NCI-H1436 (cell line): ENCODE measurements at places on chromosomes 2 and 18.

DNA sequence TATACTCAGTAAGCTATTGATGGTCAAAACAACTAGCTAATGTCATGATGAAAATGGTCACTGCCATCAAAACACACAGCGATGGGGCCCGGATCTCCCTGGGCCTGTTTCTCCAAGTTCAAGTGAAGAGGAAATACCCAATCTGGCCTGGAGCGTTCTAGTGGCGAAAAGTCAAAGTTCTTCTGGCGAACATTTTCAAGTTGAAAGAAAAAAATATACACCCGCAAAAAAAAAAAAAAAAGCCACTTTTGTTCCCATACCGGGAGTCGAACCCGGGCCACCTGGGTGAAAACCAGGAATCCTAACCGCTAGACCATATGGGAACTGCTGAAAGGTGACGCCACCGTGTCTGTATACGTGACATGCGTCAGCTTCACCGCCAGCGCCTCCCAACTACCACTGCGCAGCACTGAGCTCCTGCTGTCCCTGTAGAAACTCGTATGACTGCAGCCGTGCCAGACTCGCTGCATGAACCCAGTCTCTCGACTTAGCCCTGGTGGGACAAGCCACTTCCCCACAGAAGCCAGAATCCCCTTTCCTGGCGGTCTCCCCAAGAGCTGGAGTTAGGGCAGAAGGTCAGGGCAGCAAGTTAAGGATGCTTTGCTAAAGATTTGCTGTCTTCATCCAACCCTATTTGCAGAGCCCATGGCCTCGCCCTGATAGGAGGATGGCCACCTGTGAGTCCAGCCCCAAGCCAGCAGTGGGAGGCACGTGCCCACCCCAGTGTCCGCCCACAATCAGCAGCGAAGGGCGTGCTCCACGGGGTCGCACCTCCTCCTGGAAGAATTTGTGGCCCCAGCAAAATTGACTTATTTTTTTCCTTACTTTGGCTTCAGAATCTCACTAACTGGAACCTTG, 5.6 kb upstream of the IMP4 start:
- DNase-seq = peak; percentile 27

- no peak for DNase-seq
Observed at GRCh38 chr2:105754011-105754410, 9.3 kb downstream of the NCK2 start.

DNA sequence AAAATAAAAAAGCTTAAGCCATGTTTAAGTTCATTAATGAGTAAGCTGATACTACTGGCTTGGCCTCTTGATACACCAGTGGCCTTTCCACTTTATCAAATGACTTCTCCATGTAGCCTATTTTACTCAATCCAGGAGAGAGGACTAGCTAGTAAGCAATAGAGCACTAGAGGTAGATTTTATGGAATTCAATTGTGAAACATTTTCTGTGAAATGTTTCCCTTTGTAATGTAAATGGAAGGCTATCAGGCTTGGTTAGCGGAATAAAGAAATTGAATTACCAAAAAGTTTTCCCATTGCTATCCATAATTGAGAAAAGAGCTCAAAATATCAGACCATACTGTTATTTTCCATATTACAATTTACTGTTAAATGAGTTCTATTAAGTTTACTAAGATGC, 515.4 kb upstream of the CDH2 start:
- no peak for DNase-seq

- DNase-seq = no peak
Observed at GRCh38 chr18:71625556-71626090, 918.5 kb downstream of the CBLN2 start.

DNA sequence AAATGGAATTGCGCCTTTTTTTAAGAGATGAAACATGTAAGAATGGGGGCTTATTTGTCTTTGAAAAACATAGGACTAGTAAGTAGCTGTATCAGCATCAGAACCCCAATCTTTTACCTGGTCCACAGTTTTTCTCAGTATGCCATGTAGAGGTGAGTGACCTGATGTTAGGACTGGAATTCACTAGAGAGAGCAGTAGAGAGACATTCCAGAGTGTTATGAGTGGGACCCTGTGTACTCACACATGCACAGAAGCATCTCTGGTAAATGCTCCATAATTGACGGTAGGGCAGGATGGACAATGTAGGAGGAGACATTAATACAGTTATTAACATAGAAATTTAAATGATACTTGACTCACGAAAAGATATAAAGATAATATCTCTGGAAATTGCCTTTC, 1.4 kb upstream of the GALNT13 start:
- peak; percentile 30 for DNase-seq

DNA sequence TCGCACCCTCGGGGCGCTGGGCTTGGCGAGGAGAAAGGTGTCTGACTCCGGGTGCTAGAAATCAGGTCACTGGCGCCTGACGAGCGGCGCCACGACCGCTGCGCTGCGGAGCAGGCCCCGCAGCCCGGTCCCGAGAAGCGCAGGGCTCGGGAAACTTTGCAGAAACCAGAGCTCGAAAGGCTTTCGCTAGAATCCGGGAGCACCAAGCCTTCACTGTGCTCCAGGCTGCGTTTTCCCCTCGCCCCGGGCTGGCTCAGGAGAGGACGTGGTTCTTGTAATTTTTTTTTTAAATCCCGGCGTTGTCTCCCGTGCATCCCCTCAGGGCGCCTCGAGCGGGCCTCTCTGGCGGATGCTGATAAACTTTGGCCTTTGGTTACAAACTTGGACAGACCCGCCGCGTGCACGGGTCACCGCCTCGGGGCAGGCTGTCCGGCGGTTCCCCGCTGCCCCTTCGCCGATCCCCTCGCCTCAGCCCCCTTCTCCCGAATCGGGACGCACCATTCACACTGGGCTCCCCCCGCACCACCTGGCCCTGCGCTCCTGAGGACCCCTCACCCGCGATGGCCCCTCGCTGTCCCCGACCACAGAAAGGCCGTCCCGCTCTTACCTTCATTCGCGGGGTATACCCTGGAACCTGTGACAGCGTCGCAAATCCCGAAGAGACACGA, 419 bp downstream of the EPHA4 start:
- DNase-seq = peak; percentile 4

- no peak for DNase-seq
Observed at GRCh38 chr2:145861940-145862339, 1342.0 kb upstream of the ZEB2 start.

- no peak for DNase-seq
Observed at GRCh38 chr2:132774189-132774588, 104.2 kb upstream of the LYPD1 start.

- no peak for DNase-seq
Observed at GRCh38 chr2:68009526-68009925, 53.3 kb downstream of the C1D start.

DNA sequence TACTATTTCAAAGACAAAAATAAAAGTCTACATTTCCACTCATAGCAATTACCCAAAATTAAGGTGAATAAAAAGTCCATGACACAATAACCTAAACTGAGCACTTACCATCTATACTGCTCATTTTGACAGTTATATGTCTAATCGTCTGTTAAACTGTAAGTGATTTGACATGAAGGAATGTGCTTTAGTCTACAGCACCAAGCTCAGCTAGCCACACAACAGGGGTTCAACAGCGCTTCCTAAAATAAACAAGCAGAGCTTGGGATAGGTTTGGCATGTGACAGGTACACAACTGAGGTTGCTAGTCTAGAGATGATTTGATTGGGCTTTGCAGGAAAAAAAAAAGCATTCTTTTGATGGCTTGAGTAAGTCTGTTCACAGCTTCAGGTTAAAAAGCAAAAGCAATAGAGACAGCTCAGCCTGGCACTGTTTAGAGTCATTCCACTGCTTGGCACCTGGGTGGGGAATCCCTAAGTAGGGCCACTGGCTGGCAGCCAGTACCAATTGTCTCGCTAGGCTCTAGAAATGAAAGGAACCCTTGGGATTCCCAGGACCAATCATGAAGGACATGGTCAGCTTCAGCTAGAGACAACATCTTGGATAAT, 78.6 kb downstream of the BARD1 start:
- DNase-seq = peak; percentile 2

GRCh38 chr2:163185160-163185559, 346.6 kb upstream of the KCNH7 start:
- no peak for DNase-seq

DNA sequence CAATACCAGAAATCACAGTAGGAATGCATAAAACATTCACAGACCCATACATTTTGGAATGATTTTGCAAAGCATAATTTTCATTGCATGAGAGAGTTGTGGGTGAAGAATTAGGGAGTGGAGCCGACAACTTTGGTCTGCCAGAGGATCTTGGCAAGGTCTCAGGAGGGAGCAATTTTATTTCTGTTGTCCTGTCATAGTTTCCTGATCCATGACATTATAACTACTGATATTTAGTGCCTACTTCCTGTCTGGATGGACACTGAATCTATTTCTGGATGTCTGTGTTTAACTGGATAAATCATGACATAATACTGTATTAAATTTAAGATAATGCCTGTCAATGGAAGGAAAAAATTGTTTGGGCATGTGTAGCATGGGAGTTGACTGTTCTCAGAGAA, 2.4 kb downstream of the ITGA4 start:
- DNase-seq = no peak

DNA sequence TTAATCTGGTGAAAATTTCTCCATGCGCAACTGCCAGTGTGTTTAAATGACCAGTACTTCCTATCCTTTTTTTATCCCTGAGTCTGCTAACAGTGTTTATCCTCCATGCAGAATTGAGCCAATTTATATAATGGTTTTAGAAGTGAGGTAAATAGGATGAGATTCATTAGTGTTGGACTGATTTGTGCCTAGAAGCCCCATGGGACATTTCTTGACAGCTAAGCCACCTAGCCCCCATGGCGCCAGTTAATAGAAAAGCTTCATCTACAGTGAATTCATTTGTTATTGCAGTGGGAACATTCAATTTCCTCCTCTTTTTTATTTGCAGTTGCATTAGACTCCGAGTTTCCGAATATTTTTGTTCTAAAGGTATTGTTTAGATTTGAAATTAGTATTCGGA, 175.6 kb downstream of the ARL6IP6 start:
- DNase-seq = peak; percentile 87

DNA sequence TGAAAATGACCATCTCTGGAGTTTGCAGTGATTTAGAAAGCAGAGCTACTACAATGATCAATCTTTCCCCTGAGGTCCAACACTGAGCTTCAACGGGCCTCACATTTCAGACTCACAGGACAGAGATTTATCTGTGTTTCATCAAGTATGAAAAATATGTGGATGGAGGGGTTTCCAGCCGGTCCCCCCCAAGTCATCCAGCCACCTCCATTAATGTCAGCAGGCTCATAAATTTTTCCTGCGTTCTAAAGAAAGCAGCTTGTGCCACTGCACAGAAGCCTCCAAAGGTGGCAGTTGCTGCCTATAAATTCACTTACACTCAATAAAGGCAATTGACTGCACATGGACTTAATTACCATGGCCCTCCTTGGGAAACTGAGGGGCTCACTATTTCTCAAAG, 117.4 kb upstream of the ACKR3 start:
- DNase-seq = no peak

DNA sequence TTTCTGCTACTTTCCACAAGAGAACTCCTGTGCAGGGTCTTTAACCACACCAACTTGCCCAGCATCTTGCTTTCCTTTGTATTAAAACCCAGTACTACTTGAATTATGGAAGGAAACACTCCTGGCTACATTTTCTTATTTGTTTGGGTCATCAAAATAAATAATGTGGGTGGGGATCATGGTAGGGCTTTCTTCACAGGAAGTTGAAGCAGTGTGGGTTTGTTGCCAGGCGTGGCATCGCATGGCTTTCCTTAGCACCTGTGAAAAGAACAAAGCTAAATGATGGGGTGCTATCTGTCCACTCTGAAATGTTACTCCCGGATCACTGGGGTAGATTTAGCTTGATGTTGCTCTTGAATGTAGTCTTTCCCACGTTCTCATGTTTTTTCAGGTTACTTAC, 18.7 kb downstream of the ARHGAP25 start:
- no peak for DNase-seq

- no peak for DNase-seq
Observed at GRCh38 chr18:48934723-48935432, 15.9 kb downstream of the SMAD7 start.

DNA sequence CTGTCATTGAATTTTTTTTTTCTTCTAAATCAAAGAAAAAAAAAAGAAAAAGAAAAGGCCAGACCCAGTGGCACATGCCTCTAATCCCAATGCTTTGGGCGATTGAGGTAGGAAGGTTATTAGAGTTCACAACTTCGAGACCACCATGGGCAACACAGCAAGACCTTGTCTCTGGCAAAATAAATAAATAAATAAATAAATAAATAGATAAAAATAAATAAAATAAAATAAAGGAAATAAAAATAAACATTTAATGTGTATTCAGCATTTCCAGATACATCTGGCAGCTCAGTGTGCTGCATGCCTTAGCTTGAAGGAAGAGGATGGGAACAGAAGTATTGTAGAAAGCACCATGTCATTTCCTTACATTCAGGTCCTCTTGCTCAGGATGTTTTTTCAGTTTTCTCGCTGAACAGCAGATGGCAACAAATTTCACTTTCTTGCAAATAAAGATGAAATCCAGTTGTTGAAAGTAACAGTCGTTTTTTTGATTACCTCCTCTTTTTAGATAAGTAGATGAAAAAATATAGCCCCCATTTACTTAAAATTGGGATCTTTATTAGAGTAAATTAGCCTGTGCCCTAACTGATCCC, 25.7 kb upstream of the FAM178B start:
- peak; percentile 44 for DNase-seq

GRCh38 chr18:28382215-28382879, 205.4 kb upstream of the CDH2 start:
- DNase-seq = no peak
